ENCODE measurements at places on chromosomes 2 and 18. TPM values are rescaled to one million over a fixed set of nuclear protein-coding genes. Genes with fewer than 3 reads are reported as not detected.

ANKRD62 gene
- not detected for total RNA-seq

DNA sequence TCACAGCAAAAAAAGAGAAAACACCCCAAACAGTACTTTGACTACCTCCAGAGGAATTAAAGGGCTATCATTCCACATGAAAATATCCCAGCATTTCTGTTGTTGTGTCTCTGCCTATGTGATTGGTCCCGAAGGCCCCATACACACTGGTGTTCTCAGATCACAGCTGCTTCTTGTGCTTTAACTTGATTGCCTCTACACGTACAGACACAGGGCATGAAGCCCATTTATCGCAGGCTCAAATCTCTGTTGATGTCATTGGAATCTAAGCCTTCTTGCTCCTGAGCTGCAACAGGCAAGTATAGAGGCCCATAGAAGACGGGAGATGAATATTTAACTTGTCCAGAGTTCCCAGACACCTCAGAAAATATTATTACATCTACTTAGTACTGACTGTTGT is 405.2 kb downstream of the NCKAP5 start:
- no peak for DNase-seq

DNA sequence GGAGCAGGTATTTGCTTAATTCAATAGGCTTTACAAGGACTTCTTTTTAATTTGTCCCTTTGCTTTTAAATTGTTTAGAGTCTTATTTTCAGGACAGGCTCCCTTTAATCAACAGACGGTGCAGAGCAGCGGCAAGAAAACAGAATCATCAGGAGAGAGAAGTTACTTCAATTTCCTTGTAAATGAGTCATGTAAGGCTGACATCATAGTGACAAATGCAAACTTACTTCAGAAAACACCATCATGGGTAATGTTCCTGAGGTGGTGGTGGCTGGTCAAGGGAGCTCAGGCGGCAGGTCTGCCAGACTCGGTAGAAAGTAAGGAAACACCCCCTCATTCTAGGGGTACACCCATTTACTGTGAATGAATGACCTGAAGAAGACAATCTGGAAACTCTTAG is 395.1 kb downstream of the FBXO15 start:
- no peak for DNase-seq

CCDC68 gene
- total RNA-seq = 6.6 TPM

- no peak for DNase-seq
Observed at GRCh38 chr2:218859556-218859987, at the start of gene WNT6. Gene WNT6 (plus strand): TSS chr2:218859805. CDS start chr2:218860038, 233 bp downstream.

DOK6 gene
- 1.4 TPM for total RNA-seq

- DNase-seq = no peak
Observed at GRCh38 chr18:58132595-58133261, 88.7 kb downstream of the NEDD4L start.

DNA sequence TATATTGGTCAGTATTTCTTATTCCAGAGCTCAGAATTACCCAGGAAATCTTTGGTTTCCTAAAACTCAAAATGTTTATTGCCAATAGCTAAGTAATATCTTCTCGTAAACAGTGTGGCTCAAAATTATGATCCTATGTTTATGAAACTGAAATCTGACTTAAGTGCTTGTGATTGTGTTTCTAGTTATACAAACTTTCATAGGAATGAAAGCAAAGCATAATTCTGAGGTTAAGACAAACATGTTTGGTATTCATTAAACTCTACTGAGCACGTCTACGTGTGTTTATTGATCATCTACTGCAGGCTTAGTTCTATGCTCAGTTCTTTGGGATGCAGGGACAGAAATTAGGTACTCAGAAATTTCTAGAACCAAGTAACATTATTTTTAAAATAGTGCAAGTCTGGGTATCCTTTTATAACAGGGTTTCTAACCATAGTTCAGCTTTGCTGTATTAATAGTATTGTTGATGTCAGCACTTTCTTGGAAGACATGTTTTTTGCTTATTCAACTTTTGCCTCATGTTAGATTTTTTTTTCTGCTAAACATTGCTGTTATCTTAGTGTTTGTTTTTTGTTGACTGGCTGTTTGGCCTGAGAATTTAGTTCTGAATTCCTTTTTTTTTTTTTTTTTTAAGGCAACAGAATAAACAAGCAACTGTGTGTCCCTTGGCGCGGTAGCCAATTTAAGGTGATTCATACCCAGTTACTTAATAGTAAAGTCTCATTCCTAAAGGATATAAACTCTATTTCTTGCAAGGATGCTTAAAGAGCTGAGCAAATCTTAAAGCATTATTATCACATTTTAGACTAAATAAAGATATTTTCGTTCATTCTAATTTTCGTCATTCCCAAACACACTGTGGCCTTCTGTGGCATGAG is 31.3 kb downstream of the PTPRM start:
- no peak for DNase-seq

GRCh38 chr2:224882291-224883171 is 159.7 kb downstream of the DOCK10 start:
- DNase-seq = no peak

- DNase-seq = no peak
Observed at GRCh38 chr2:65096948-65097347, 33.0 kb downstream of the RAB1A start.

DNA sequence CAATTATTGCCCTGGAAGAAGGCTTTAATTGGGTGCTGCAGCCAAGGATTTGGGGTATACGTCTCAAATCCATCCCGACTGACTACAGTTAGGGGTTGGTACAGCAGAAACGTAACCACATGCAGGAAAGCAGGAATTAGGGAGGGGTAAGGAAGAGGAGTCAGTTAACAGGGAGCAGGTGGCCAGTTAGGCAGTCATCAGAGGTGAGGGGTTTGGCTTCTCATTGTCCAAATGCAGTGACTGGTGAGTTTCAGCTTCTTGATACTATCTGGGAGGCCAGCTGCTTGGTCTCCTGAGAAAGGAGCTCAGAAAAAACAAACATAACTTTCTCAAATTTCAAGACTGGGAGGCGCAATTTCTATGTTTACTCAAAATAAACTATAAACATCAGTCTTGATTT is 38.8 kb upstream of the UBE2F start:
- no peak for DNase-seq

DNA sequence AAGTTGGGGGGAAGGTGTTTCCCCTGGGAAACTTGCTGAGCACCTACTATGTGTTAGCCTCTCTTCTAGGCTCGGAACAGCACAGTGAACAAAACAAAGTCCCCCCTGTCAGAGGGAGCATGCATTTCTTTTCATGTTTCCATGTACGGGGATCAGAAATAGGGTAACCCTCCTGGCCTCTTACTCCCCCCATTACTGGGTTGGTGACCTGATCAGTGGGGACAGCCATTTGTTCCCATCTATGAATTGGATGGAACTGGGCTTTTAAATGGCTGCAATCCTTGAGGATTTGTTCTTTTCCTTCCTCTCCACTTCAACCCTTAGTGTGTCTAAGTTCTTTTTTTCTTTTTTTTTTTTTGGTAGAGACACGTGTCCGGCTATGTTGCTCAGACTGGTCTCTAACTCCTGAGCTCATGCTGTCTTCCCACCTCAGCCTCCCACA is 13.7 kb downstream of the NCL start:
- DNase-seq = no peak

CXCR4 gene
- total RNA-seq = 25.8 TPM

- no peak for DNase-seq
Observed at GRCh38 chr2:9656270-9656766, 25.5 kb upstream of the YWHAQ start.

DNA sequence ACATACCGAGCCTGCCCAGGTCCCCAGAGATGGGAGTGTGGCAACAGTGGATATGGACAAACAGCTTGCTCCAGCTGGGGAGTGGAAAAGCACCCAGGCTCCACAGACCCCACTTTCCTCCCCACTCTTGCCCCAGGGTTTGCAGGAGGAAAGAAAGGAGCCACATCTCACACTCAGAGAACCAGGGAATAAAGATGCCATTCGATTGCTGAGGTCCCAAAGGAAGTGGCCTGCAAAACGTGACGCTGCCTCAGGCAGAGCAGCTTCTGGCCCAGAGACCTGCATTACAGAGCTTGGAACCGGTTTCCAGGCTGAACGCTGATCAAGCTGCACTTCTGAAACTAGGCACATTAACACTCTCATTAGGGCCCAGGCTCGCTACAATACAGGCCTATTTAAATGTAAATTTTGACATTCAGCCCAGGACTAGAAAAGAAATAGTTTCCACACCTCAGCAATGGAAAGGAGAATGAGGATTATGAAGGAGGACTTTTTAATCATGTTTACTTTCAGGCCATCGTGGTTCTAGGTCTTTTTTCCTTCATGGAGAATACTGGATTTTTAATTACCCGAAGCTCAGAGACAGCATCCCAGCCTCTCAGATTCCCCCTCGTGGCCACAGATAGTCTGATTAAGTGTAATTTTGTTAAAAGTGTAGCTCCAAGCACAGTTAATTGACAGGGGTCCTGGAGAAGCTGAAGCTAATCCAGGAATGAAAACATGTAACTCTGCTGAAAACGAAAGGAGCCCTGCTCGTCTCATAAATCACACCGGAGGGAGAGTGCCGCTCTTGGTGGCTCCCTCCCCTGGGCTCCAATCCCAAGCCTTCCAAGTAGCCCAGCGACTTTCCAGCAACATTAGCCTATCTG is 221.3 kb upstream of the RAB6C start:
- no peak for DNase-seq

Data from breast epithelium (tissue), 4 donors.